B cell (primary cell): ENCODE measurements at places on chromosomes 5 and 9. TPM values are rescaled to one million over a fixed set of nuclear protein-coding genes. Genes with fewer than 3 reads are reported as not detected.

DNA sequence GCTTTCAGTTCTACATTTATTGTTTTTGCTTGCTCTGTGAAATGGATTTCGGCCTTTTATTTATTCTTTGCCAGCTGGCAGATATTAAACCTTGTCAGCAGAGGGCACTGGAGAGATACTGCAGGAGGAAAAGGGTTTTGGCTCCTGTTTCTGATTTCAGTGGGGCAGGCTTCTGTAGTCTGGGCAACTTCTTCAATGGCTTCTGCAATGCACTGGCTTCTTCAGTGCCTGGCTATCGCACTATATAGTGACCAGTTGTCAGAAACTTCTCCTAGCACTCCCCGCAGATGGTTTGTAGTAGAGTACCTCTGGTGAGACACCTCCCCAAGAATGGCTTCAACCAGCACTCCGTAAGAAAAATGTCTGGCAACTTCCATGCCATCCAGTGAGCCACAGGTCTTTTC lies 3.2 kb upstream of the NFX1 start:
- peak; percentile 80 for DNase-seq

DNA sequence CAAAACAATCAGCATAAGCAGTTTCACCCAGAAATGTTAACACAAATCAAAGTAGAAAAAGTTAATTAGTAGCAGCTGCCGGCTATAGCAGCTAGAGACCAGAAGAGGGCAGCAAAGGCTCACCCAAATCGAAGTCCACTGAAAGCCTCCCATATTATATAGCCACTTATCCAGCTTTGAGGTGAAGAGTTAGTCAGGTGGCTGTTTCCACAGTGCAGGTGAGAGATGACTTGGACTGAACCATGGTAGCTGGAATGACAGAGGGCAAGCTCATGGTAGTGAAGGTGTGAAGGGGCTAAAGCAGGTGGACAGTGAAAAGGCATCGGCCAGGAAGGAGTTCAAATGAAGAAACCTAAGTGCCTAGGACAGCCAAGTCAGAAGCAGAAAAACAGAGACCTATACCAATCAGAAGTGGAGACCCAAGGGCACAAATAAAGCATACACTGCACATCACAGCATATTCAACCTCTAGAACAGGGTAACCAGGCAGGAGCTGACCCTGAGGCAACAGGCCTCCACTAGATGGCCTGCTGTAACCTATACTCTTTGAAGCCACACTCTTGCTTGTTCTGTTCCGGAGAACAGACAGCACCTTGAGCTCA lies 7.2 kb upstream of the RNF38 start:
- peak; percentile 83 for DNase-seq

- DNase-seq = no peak
Observed at GRCh38 chr5:115767424-115767823, 49.0 kb downstream of the CDO1 start.

GRCh38 chr5:31408814-31409213 lies 123.1 kb downstream of the DROSHA start:
- no peak for DNase-seq

DNA sequence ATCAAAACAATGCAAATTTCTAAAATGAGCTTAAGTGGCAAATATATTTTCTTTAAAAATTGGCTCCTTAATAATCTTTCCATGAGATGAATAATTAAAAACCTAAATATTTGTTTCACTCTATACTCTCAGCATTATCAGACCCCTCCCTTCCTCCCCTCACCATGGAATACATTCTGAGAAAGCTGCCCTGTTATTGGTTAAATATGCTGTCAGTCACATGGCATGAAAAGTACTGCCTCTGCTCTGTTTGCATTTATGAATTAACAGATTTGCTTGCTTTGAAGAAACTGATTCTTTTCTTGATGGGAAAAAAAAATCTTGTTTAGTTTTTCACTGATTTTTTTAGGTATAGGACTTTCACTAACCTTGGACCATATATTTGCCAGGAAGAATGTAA lies 17.0 kb upstream of the RPS23 start:
- DNase-seq = no peak

- no peak for DNase-seq
Observed at GRCh38 chr9:16553869-16554540, 316.5 kb downstream of the BNC2 start.

GRCh38 chr5:10420932-10421331 lies 20.7 kb upstream of the ROPN1L start:
- DNase-seq = no peak

DNA sequence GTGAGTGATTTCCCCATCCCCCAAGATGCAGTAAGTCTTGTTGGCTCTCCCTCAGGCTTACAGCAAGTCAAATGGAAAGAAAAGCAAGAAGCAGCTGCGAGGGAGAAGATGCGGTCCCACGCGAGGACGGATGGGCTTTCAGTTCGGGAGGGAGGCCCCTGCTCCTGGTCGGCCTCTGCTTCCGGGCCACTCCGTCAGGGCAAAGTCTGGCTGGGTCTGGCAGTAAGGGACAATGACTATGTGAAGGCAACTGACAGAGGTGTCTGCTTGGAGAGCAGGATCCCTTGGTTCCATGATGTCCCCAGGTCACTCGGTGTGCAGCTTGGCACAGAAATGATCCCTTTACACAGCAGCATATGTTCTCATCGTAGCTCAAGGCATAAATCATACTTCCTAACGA lies 146.7 kb downstream of the HSPA4 start:
- no peak for DNase-seq

DNA sequence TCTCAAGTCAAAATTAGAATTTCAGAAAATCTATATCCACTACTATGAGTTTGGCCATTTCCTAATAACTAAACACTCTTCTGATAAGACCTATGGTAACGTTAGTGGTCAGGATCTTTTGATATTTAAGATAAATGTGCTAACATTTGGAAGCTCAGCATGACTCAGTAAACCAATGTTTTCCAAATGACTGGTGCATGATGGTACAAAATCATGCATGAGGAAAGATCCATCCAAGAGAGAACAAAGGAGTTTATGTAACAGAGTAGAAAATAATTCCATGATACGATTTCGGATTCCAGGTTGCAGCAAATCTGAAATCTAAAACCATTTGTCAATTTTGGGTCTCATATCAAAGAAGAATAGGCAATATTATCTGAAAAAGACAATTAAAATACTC lies 279.2 kb downstream of the NSG2 start:
- no peak for DNase-seq

GRCh38 chr5:2030131-2030530 lies 147.4 kb upstream of the IRX4 start:
- DNase-seq = no peak

DNA sequence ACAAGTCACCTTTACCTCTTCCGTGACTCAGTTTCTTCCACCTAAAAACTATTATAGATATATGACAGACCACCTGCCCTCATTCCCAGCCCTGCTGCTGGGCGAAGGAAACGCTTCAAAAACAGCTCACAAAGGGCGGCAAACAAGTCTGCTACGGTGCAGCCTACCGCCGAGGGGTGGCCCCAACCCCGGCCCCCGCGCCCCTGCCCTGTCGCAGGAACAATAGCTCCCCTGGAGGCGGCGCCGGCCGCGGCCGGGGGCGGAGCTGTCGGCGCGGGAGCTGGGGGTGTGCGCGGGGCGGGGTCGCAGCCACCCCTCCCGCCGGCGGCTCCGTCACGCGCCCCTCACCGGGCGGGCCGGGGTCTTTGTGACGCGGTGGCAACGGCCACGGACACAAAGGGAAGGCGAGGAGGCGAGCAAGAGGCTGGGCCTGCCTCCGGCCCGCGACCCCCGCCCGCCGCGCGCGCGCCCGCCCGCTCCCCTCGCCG lies at the start of gene TMEFF1:
Gene TMEFF1 (plus strand): TSS at position 362 of the 488 bp plus-strand sequence. CDS start 396 bp downstream, outside the sequence.
- DNase-seq = peak; percentile 47

GRCh38 chr5:123929055-123929474 lies 417.1 kb downstream of the CSNK1G3 start:
- DNase-seq = no peak

GRCh38 chr5:850511-851006 lies at the start of gene ZDHHC11:
TSS of gene ZDHHC11 (minus strand) at chr5:850986. CDS start at chr5:850602, 384 bp downstream.
- no peak for DNase-seq

GRCh38 chr9:127813686-127814226 lies 11.1 kb downstream of the FPGS start:
- DNase-seq = no peak

- DNase-seq = no peak
Observed at GRCh38 chr5:173752653-173753052, 135.5 kb upstream of the CPEB4 start.

DNA sequence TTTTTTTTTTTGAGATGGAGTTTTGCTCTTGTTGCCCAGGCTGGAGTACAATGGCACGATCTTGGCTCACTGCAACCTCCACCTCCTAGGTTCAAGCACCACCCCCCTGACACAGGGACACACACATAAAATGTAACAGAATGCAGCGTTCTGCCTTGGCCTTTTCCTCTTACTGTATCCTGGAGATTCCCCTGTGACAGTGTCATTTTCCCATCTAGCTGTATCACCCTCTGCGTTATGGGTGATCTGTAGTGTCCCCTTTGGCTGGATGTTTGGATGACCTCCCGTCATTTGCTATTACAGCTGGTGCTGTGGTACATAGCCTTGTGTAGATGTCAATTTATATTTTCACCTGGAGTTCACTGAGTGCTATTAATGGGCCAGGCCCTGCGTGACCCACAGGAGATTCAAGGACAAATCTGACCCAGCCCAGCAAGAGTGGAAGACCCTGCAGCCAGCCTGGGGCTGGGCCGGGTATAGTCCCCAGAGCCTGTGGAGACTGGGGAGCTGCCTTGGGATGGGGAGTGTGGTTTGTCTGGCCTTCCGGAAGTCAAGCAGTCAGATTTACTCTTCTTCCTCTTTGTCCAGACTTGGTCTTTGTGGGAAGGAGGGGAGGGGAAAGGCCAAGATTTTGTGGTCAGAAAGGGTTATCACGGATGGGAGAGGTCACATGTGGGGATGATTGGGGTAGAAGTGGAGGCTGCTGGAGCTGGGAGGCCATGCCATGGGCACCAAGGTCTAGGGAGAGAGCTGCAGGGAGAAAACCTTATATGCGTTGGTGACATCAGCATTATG lies 43.6 kb downstream of the ERGIC1 start:
- no peak for DNase-seq

DNA sequence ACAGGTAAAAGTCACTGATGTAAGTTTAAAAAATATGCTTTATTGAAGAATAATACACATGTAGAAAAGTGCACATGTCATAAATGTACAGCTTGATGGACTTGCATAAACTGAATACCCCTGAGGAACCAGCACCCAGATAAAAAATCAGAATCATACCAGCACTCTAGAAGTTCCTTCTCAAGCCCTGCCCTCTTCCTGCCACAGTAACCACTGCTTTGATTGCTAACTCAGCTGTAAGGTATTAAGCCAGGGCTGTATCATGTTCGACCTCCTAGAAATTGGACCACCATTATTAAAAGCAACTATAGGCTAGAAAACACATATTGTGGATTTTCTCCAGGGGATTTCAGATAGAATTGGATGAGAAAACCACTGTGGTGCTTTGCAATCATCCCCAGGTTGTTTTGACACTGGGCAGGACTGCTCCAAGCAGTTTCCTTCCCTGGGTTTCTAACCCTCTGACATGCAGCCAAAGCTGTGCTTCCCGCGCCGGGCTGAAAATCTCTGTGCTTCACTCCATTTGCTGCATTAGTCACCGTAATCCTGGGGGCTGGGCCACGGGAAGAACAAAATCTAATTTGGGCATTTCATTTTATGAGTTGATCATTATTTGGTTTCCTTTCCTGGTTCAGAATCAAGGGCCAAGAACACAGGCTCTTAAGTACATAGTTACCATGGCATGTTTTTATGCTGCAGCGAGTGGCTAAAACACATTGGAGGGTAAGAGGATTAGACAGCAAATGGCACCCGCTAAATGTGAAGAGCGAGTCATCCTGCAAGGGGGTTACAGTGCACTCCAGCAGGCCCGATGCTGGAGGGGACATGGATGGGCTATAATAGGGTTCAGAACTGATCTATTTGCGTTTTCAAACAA lies 139.4 kb upstream of the IL12B start:
- peak; percentile 18 for DNase-seq

DNA sequence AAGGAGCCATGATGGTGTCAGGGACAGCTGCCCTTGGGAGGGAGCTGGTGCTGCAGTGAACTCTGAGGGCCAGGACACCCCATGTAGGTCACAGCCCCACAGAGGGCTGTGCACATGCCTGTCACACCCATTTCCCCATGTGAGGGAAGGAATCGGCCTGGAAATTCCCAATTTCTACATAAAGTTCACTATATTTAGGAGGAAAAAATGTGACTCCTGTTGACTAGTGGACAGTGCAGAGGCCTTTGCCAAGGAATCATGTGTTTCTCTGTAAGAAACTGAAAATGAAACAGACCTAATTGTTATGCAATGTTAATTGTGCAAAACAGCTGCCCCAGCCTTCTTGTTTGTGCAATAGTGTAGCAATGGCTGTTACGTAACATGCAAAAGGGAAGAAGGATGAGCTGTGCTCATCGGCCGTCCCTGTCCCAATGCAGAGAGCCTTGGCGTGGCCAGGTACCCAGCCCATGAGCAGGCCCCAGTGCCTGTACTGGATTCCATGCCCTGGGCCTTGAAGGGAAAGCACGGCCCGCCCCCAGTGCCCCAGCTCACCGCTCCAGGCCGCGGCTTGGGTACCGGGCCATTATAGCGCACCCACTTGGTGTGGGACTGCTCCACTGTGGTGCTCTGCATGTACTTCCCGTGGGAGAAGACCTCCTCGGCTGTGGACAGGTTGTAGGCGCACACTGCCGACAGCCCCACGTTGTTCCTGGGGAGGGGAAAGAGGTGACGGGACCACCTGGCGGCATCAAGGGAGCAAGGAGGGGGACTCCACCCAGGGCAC lies 70.0 kb downstream of the SECISBP2 start:
- no peak for DNase-seq

DNA sequence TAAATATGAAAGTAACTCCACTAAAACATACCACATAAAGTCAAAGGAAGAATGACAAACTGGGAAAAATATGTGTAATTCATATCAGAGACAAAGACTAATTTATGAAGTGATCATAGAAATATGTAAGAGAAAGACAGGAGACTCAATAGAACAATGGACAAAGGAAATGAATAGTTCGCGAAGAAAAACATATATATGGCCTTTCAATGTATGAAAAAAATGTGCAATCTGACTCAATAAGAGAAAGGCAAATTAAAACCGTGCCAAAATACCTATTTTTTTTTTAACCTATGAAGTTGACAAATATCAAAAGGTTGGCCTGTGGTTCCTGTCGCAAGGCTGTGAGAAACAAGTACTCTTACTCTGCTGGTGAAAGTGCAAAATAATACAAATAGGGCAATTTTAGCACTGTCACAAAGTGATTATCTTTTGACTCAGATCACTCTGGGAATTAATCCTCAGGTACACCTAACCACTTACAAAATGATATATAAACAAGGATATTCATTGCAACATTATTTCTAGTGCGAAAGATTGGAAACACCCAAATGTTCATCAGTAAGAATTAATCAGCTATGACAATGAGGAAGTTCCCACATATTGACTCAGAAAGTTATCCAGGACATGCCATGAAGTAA lies 3.7 kb downstream of the C9 start:
- DNase-seq = no peak

- DNase-seq = no peak
Observed at GRCh38 chr5:99169309-99169708, 240.5 kb upstream of the CHD1 start.

Gene KLF9
- 12.1 and 12.7 TPM in 2 replicates for total RNA-seq

Gene STK10
- 253 and 261 TPM in 2 replicates for total RNA-seq

Gene SPINK13
- total RNA-seq = not detected in 2 replicates

Gene TUSC1
- total RNA-seq = 0.29 and 0.34 TPM in 2 replicates

Gene PCDHB3
- total RNA-seq = not detected in 2 replicates

Gene STKLD1
- total RNA-seq = 1.1 and 2.7 TPM in 2 replicates

Gene GABRP
- total RNA-seq = not detected in 2 replicates

Gene DDX46
- 75.7 and 80.9 TPM in 2 replicates for total RNA-seq

Gene REXO4
- 37.1 and 39.9 TPM in 2 replicates for total RNA-seq

Gene ZFP37
- 3.6 and 4.0 TPM in 2 replicates for total RNA-seq

Gene LVRN
- not detected in 2 replicates for total RNA-seq
